ENCODE measurements at places on chromosomes 3 and 15. TPM values are rescaled to one million over a fixed set of nuclear protein-coding genes. Genes with fewer than 3 reads are reported as not detected.

GRCh38 chr3:73787620-73788019, 162.9 kb upstream of the PDZRN3 start:
- H3K4me1 ChIP-seq, result peaks cover 19% of the 10 kb centered on the region
- H3K4me3 ChIP-seq, result no peak overlapping the region
- DNase-seq, result no peak
- no peaks in the 10 kb centered on the region for H3K27me3 ChIP-seq
- H3K27ac ChIP-seq, result no peak overlapping the region

DNA sequence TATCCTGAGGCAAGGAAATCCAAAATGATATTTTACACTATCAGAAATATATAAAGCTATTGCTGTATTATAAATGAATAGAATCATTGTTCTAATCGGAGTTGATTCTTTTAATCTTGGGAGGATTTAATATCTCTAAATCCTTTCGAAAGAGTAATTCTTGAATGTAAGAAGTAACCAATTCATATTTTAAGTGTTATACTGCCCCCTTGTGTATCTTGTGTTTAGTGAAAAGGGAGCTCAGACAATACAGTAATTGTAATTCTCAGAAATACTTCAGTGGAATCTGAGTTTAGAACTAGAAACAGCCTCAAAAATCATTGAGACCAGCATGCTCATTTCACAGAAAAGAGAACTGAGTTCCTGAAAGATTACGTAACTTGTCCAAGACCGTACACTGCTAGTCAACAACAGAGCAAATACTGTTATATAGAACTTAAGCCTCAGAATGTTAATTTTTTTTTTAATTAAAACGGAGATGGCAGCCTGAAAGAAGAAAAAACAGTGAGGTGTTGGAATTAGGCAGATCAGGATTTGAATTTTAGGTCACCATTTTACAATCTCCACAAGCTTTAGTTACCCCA, 42.9 kb downstream of the PLCH1 start:
- no peak overlapping the region for H3K4me3 ChIP-seq
- no peak for DNase-seq
- no peak overlapping the region for H3K27ac ChIP-seq
- no peaks in the 10 kb centered on the region for H3K36me3 ChIP-seq
- H3K27me3 ChIP-seq, result peaks cover 7% of the 10 kb centered on the region

DNA sequence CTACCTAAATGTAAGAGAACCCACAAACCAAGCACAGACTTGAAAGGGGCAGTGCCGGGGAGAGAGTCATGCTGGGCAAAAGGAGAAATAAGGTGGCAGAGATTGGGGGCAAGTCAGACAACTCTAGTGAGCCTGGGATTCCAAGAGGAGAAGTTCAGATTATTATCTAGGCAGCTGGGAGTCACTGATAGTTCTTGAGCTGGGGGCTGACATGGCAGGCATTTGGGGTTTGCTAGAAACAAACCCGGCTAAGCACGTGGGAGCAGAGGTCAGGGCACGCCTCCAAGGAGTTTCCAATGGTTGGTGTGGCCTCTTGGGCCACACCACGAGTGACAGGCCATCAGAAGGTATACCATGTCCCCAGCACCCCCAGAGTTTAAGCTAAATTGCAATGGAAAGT, 27.6 kb downstream of the SLC6A6 start:
- no peak overlapping the region for H3K4me3 ChIP-seq
- no peaks in the 10 kb centered on the region for H3K27me3 ChIP-seq
- H3K4me1 ChIP-seq, result peaks cover 30% of the 10 kb centered on the region

Gene VIPR1
- total RNA-seq, result 2.1 TPM

Gene ALDH1A3
- not detected for total RNA-seq

Gene OCA2
- total RNA-seq, result 1.5 TPM
